ENCODE measurements at places on chromosomes 2 and 18.

DNA sequence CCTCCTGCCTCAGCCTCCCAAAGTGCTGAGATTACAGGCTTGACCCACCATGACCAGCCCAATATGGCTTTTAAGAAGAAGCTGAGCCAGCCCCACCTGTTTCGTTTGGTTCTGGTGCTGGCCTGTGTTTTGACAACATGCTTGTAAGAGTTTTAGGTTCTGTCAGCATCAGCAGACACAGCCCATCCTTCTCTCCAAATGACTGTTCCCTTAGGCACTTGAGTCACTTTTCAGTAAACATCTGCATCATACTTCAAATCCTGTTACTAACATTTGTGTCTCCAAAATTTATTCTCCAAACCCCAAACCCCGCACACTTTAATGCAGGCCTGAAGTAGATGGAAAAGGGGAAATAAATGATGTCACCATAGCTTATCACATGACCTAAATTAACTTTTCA is 1118.5 kb downstream of the TSN start:
- DNase-seq: no peak

DNA sequence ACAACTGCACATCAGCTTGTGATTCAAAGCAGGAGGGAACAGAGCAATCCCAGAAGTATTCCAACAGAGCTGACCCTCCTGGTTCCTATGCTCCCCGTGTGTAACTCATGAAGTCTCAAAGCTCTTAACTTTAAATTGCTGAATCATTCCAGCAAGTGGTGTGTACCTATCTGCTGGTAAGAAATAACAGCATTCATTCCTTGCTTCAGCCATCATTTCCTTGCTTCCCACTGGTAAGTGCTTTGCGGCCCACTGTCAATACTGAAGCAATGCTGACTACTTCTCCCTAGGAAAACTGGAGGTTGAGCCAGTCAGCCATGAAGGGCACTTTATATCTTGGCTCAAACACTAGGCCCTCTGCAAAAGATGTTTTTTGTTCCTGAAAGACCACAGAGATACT is 222.4 kb downstream of the EXOC6B start:
- DNase-seq: no peak

GRCh38 chr18:44909191-44909719 is 228.6 kb downstream of the SETBP1 start:
- DNase-seq: no peak

DNA sequence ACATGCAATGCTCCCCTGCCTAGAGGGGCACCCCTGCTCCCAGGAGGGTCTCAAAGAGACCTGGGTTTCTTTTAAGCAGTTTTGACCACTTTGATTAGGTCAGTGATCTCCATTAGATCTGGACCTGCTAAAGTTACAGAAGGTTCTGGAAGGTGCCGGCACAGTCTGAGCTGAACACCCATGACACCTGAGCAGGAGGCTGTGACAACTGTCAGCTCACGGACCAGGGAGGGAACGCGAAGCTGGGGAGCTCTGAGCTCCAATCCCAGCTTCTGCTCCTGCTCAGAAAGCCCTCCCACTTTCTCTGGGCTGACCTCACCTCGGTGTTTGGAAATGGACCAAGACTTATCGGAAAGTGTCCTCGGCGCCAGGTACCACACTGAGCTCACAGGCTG is 113.8 kb downstream of the NFATC1 start:
- DNase-seq: no peak

GRCh38 chr2:133642791-133643191 is 74.5 kb upstream of the NCKAP5 start:
- no peak for DNase-seq

DNA sequence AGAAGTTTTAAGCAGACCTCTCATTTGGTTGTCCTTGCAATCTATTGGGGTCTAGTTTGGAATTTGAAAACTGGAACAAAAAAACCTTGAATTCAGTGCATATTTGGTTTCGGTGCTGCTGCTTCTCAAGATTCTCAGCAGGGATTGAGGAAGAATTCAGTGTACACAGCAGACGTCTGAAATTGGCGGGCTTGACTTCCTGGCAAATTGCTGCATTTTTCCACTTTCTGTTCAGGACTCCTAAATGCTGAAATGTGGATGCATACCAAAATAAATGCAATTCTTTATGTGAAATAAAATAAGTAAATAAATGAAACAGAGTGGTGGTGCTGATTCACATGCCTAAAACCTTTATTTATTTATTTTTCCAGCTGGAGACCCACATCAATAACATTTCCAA is 332.4 kb upstream of the KYNU start:
- DNase-seq: no peak

DNA sequence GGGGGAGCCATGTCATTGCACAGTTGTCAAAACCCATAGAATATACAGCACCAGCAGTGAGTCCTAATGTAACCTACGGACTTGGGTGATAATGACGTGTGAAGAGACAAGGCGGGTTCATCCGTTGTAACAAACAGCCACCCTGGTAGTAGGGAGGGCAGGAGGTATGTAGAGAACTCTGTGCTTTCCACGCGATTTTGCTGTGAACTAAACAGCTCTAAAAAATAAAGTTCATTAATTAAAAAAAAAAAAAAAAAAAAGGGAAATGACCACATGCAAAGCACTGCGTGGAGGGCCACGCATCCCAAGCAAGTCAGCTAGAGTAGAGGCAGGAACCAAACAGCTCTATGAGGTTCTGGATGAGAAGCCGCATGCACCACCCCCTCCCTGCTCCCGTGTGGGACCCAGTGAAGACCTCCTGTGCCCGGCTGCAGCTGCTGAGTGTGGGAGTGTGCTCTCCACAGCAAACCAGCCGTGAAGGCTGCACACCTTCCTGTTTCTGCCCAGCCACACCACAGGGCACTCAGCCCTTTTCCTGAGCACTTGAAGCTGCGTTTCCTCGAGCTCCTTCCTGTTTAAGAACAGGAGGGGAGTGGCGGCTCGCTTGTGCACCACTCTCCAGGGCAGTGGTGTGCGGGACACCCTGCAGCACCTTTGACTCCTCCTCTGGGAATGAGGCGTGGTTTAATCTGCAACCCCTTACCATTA is 65.6 kb downstream of the ODC1 start:
- DNase-seq: no peak

GRCh38 chr2:23426263-23426905 is 41.4 kb downstream of the KLHL29 start:
- DNase-seq: no peak

DNA sequence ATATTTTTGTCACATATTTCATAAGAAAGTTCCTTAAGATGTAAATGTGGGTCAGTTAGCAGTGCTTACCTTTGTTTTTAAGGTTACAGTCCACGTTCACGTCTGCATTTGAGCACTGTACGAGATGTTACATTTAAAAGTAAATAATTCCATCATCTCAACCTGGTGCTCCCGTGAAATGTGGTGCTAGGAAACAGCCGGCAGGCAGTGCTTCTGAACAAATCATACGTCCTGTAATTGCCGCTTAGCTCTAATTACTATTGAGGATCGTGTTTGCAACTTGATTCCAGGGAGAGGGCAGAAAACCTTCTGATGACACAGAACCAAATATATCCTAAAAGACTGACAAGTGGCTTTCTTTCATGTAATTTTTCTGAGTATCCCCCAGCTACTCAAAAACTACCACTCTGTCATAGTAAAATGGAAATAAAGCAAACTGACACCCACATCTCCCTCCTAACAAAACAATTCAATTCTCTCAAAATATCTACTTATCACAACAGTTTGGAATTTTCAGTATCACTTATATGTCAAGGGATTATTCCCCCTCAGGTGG is 297.8 kb upstream of the SESTD1 start:
- no peak for DNase-seq

- DNase-seq: no peak
These were observed at the start of gene PLA2R1 for GRCh38 chr2:160062292-160063005. Gene PLA2R1 (minus strand): TSS chr2:160062615. CDS start chr2:160062403, 212 bp downstream.

- no peak for DNase-seq
These were observed 38.1 kb downstream of the SNED1 start for GRCh38 chr2:241036397-241036963.
